ENCODE measurements at places on chromosomes 1 and 21.

DNA sequence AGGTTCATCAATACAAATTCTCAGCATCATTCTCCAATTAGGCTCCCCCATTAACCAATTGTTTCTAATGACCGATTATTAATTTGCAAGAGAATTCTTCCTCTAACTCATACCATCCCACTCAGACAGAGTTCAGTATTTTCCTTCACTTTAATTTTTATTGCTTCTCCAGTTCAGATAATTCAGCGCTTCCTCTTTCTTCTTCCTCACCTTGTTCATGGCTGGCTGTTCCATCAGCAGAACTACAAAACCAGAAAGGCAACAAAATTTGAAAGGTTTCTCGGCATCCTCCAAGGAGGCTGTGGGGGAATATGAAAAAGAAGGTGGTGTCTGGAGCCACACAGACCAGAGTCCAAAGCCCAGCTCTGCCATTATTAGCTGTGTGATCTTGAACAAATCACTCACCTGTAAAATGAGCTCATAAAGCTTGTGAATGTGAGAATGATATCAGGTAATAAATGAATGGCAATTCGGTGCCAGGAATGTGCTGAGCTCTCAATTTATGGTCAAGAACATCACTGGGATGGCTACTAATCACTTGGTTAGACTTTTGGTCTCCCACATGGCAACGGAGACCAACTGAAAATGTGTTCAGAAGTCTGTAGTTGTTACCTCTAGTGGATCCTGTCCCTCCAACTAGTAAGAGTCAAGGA is 11.7 kb upstream of the ZNF436 start:
- DNase-seq, result no peak

DNA sequence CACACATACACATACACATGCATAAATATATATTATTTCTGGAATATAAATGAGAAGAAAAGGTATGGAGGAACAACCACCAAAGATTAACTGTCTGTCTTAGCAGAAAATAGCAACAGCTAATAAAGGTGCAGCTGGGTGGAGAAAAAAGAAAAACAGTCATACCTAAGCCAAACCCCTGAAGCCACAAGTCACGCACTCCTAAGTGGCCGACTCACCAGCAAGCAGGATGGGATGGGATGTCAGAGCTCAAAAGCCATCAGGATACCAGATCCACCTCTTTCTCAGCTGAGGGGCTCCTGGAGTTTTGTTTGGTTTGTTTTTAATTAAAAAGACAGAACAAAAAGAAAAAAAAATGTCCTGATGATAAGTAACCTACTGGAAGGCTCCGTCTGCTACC is 64.7 kb upstream of the HIVEP3 start:
- no peak for DNase-seq

GRCh38 chr1:34977858-34978257 is 7.3 kb downstream of the TMEM35B start:
- DNase-seq, result no peak

- no peak for DNase-seq
Observed at GRCh38 chr1:110430366-110430765, 20.6 kb upstream of the PROK1 start.

- no peak for DNase-seq
Observed at GRCh38 chr1:93252598-93252997, 72.1 kb downstream of the CCDC18 start.

GRCh38 chr21:38342739-38343138 is 85.9 kb downstream of the KCNJ15 start:
- DNase-seq, result no peak

DNA sequence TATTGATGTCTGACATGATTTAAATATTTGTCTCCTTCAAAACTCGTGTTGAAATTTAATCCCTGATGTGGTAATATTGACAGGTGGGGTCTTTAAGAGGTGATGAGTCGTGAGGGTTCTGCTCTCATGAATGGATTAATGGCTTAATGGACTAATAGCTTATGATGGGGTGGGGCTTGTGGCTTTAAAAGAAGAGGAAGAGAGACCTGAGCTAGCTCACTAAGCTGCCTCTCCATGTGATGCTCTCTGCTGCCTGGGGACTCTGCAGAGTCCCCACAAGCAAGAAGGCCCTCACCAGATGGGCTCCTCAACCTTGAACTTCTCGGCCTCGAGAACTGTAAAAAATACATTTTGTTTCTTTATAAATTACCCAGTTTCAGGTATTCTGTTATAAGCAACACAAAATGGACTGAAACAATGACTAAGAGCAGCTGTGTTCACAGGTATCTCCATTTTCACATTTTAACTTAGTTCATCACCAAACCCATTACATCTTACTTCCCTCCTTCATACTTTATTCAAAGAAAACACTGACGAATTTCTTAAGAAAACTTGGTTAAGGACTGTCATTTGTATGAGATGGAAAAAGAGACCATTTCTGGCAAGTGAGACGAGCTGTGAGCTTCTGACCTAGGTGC is 12.1 kb upstream of the AIM2 start:
- no peak for DNase-seq

GRCh38 chr1:92583821-92584760 is 97.4 kb upstream of the GFI1 start:
- DNase-seq, result no peak

DNA sequence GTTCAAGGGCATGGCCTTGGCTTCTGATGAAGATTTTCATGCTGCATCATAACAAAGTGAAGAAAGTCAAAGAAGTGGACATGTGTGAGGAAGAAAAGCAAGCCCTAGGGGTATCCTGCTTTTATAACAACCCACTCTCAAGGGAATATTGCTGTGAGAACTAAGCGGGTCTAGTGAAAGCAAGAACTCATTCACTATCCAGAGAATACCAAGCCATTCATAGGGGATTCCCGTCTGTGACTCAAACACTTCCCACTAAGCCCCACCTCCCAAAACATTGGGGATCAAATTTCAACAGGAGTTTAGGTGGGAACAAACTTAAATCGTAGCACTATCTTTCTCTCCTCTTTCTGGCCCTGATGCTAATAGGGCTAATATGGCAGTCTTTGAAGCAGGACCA is 98.5 kb upstream of the CTTNBP2NL start:
- DNase-seq, result no peak

GRCh38 chr1:172266528-172267174 is 153.8 kb upstream of the C1orf105 start:
- DNase-seq, result no peak

DNA sequence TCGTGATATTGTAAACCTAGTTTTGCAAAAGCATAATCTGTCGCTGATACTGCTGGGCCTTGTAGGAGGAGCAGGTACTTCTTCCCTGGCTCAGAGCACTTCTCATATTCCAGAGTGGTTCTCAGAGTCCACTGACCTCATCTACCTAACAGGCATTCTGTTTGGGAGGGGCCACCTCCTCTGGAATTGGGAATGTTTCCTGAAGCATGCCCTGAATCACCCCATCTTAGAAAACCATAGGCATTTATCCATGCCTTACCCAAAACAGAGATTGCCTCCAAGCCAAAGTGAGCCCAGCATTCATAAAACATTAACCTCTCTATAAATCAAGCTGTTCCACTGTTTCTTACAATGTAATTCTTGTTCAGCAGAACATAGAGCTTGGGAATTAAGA is 35.1 kb downstream of the SLC44A3 start:
- no peak for DNase-seq

DNA sequence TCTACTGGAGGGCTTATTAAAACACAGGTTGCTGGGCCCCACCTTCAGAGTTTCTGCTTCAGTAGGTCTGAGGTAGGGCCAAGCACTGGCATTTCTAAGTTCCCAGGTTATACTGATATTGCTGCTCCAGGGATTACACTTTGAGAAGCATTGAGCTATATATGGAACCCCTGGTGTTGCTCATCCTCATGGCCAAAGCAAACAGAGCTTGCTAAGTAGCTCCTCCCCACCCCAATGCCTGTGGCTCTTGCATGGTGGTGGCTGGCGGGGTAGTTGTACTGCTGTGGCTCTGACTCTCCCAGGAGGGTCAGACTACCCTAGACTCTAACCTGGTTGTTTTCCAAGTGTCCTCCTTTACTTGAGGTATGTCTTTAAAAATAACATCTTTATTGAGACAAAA is 143.6 kb downstream of the SPATA46 start:
- DNase-seq, result no peak

DNA sequence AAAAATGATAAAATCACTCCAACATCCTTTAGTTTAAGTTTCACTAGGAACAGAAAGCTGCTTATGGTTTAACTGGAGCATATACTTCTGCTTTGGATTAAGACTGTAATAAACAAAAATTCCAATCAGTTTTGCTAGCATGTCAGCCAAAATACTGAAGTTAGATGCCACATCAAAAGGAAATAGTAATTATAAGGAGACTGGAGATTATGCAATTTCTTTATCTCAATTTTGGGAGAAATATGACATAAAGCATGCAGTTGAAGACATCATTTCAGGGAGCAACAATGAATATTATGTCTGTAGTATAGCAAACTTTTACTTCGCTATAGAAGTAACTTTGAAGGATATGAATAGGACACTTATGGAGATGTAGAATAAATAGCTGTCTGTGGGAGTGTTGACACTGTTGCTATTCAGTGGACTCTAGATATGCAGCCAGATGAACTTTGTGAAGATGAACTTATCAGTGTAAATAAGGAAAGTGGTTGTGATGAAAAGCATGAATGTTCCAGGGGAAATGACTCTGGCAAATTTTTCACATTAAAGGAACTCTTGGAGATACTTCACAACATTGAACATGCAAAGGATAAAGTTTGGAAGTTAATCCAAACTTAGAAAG is 107.8 kb downstream of the RABGAP1L start:
- DNase-seq, result no peak

- DNase-seq, result no peak
Observed at GRCh38 chr1:30087465-30087864, 635.9 kb downstream of the MATN1 start.

DNA sequence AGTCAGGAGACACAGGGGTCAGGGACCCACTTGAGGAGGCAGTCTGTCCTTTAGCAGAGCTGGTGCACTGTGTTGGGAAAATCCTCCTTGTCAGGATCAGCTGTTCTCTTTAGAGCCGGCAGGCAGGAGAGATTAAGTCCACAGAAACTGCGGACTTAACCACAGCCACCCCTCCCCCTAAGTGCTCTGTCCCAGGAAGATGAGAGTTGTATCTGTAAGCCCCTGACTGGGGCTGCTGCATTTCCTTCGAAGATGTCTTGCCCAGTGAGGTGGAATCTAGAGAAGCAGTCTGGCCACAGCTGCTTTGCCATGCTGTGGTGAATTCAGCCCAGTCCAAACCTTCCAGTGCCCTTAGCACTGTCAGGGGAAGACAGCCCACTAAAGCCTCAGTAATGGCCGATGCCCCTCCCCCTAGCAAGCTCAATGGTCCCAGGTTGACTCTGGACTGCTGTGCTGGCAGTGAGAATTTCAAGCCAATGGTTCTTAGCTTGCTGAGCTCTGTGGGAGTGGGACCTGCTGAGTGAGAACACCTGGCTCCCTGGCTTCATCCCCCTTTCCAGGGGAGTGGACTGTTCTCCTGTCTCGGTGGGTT is 172.8 kb downstream of the ST6GALNAC3 start:
- no peak for DNase-seq

DNA sequence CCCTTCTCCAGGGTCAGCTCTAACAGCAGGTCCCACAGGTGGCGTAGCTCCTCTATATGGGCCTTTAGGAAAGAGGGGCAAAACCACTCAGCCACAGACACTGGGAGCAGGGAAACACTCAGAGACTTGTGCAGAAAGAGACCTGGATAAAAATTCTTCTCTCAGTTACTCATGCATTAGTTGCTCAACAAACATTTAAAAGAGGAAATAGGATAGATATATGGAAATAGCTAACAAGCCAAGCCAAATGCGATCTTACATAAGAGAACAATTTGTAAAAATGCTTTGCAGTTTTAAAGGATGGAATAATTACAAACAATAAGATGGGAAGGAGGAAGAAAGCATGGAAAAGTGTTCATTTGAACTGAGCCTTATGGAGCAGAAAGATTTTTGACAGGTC is 4.9 kb downstream of the SPTA1 start:
- no peak for DNase-seq

DNA sequence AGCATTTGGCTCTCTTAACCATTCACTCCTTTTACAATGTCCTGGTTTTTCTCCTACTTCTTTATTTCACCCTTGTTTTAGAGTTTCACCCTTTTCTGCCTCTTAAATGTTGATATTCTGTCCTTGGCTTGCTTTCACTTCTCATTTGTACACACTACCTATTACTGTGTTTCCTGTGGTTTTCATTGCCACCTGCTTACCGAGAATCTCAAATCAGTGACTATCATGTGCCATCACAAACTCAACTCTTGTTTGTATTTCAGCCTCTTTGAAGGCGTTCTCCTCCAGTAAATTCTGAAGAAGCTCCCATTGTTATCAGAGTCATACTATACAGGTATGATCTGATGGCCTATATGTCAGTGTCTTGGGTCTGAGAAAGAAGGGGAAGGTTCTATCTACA is 65.7 kb downstream of the NPHS2 start:
- DNase-seq, result no peak

DNA sequence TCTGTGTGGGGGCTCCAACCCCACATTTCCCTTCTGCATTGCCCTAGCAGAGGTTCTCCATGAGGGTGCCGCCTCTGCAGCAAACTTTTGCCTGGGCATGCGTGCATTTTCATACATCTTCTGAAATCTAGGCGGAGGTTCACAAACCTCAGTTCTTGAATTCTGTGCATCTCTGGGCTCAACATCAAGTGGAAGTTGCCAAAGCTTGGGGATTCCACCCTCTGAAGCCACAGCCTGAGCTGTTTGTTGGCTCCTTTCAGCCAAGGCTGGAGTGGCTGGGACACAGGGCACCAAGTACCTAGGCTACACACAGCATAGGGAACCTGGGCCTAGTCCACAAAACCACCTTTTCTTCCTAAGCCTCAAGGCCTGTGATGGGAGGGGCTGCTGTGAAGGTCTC is 235.3 kb downstream of the PDE4B start:
- no peak for DNase-seq

DNA sequence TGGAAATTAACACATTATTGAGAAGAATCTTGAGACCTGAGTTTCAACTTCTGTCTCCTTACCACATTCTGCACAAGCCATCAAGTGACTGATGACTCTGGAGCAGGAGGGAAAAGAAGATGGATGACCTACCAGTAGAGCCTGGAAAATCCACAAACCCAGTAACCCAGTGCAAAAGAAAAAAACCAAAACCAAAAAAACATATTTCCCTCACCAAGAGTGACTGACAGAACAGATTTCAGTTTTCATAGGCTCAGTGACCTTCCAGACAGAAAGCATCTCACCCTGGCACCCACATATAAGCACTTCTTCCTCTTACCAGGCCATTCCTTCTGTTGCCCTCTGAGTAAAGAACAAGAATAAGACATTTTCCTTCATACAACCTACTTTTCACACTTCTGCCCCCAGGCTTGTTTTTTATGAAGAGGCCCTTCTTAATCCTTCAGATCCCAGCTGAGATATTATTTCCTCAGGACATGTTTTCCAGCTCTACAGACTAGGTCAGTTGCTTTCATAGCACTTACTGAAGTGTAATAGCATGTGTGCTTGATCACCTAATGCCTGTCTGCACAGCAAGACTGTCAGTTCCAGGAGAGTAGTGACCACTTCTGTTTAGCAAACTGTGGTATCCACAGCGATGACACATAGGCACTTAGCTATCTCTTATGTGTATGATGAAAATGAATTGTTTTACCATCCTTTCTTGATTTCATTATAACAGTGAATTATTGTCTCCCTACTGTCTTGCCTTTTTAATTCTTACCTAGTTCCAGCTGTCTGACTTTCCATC is 4.0 kb downstream of the TSACC start:
- DNase-seq, result no peak

- no peak for DNase-seq
Observed at GRCh38 chr1:112396653-112397471, 848 bp downstream of the CTTNBP2NL start.

- no peak for DNase-seq
Observed at GRCh38 chr1:220300442-220301121, 28.3 kb upstream of the RAB3GAP2 start.

Data from T-helper 9 cell (primary cell).